SIG-M5 (cell line): ENCODE measurements at places on chromosomes 6 and 20.

- DNase-seq: no peak
Observed at GRCh38 chr20:90651-91050, 3.2 kb downstream of the DEFB125 start.

- DNase-seq: no peak
Observed at GRCh38 chr6:169450097-169450496, 196.5 kb upstream of the THBS2 start.

DNA sequence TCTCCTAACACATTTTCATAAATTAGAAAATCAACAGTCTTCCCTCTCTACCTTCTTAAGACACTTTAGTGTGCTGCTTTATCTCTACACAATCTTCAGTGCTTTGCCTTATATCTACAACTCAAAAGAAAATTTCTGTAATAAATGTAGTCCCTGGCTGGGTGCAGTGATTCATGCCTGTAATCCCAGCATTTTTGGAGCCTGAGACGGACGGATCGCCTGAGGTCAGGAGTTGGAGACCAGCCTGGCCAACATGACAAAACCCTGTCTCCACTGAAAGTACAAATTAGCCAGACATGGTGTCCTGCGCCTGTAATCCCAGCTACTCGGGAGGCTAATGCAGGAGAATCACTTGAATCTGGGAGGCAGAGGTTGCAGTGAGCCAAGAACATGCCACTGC is 9.7 kb upstream of the EDN1 start:
- no peak for DNase-seq

DNA sequence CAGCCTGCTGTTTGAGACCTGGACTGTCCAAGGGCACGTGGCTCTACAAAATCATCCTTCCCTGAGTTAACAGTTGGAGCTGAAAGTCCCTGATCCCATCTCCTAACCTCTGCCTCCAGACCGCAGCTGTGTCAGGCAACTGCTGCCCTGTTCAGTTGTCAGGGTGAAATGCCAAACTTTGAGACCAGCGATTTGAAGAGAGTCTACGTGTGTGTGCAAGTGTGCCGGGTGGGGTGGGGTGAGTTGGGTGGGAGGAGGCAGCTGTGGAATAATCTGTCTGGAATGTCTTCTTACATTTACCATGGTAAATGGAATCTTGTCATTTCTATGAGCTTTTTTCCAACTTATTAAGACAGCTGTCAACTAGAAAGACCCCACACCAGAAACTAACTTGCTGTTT is 81.0 kb upstream of the FAM8A1 start:
- no peak for DNase-seq

DNA sequence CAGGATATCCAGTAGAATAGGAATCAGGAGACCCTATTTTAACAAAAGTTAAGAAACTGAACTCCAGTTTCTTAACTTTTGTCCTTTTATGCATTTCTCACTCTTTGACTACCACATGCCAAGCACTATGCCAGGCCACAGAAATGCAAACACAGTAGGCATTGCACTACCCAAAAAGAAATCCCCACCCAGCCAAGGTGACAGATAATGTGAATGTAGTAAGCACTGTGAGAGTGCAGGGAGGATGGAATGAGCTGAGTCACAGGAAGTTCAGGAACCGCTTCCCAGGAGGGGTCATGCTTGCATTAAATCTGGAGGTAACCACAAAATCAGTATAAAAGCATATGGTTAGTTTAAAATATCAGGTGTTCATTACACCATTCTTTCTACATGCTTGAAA is 20.1 kb upstream of the FAM83C start:
- DNase-seq: no peak

DNA sequence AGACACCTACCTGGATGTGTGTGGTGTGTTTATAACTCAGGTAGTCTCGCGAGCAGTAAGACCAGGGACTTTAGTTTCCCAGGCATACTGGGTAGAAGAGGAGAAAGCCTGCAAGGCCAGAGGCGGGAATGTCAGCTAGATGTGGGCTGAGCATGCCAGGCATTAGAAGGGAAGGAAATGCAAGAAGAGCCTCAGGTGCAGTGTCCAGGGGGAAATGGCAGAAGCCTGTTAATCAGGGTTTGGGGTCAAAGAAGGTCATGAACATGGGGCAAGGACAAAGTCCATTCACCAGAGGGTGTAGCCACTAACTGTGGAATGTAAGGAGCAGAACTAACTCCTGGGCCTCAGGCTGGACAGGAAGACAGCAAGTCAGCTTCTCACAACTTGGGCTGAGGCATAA is 305.0 kb downstream of the SMOC2 start:
- no peak for DNase-seq

- DNase-seq: no peak
Observed at GRCh38 chr20:2004171-2004570, 10.3 kb upstream of the PDYN start.

GRCh38 chr6:6678185-6678671 is 89.7 kb downstream of the LY86 start:
- DNase-seq: no peak

DNA sequence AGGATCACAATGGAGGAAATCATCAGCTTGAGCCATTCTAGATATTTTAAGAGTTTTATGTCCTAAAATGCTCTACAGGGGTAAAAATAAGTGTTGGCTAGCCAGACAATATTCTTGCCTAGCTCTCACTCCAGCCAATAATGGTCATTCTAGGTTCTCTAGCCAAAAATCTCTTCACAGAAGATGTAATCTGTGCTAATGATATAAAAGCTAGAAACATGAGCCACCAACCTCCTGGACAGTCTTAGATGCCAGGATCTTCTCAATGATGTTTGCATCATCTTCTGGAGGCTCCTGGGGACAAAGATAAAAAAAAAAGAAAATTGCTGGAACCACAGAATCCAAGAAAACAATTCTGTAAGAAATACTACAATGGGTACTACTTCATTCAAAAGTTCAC is 119.1 kb downstream of the CHD6 start:
- DNase-seq: no peak

- DNase-seq: no peak
Observed at GRCh38 chr6:90082847-90083246, 188.6 kb downstream of the GJA10 start.

DNA sequence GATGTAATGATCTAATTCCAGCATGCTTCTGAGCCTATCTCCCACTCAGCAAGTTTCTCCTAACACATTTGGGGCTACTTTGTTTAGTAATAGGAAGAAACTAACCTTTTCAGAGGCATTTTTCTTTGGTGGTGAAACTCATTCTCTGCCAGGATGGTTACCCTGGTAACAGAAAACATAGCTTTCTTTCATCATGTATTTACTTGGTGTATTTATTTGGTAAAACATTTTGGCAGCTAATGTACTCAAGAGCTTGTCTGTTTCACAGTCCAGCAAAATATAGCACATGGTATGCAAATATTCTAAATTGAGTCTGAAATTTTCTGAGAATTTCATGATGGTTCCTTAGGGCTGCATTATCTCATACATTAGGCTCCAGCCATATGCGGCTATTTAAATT is 100.0 kb downstream of the SLC35B3 start:
- DNase-seq: no peak

DNA sequence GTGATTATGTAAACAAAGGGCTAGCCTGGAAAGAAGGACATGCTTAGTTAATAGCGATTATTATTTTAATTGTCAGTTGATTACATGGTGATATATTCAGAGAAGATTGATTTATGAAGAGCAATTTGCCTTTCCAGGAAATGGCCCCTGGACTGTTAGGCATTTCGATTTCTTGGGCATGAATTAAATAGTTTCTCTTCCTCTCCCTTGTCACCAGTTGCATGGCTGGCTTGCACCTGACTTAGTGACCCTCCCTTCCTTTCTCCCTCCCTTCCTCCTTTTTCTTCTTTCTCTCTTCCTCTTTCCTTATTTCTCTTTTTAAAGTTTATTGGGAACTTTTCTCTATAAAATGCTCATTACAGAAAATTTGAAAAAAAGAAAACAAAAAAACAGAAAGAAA is 235.4 kb downstream of the CDC5L start:
- DNase-seq: no peak

- DNase-seq: no peak
Observed at GRCh38 chr20:13613917-13614316, 24.8 kb downstream of the TASP1 start.

DNA sequence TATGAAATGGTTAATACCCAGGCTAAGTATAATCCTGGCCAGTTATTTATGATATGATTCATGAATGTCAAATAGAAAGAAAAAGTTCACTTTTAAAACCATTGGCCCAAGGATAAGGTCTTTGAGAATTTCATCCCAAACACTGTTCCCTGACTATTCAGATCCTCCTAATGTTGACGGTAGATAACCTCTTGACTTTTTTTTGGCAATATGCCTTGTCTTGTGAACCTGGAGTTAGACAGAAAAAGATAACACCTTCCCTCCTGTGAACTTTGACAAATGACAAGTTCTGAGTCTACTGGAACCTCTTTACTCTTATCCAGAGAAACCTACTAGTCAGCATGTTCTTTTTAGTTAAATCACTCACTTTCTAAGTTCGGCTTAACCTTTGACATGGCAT is 166.8 kb upstream of the PREP start:
- DNase-seq: no peak

DNA sequence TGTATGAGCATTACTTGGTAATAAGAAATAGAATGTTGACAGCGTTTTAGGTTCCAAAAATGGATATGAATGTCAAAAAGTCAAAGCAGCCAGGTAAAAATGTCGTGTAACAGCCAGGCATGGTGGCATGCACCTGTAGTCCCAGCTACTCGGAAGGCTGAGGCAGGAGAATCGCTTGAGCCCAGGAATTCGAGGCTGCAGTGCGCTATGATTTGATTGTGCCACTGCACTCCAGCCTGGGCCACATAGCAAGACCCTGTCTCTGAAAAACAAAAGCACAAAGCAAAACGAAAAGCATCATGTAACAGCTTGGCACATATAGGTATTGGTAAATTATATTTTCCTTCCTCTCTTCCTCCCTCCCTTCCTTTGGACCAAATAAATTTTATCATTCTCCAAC is 16.2 kb upstream of the FOXP4 start:
- DNase-seq: no peak

- DNase-seq: no peak
Observed at GRCh38 chr6:45302832-45303231, 25.3 kb upstream of the RUNX2 start.

- DNase-seq: no peak
Observed at GRCh38 chr20:45230631-45231030, 9.5 kb downstream of the SEMG2 start.

- DNase-seq: no peak
Observed at GRCh38 chr20:36030149-36030548, 61.8 kb downstream of the CNBD2 start.

- DNase-seq: no peak
Observed at GRCh38 chr6:113824866-113825265, 32.3 kb upstream of the MARCKS start.

DNA sequence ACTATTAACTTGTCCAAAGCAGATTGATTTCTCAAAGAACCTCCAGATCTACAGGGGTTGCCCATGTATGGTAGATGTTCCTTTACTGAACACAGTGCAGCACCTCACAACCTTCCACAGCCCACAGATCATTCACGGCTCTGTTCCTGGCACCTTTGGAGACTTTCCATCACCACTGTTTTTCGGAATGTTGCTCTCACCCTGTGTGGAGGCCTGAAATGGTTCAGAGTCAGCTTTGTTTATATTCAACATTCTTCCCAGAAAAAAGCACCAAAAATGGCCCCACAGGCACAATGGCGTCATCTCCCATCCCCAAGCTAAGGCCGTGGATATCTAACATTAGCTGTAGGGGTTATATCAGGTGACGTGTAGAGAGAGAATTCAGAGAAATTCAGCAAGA is 74.7 kb downstream of the DHX35 start:
- no peak for DNase-seq

- DNase-seq: no peak
Observed at GRCh38 chr6:10837009-10837621, 1.2 kb downstream of the MAK start.

DNA sequence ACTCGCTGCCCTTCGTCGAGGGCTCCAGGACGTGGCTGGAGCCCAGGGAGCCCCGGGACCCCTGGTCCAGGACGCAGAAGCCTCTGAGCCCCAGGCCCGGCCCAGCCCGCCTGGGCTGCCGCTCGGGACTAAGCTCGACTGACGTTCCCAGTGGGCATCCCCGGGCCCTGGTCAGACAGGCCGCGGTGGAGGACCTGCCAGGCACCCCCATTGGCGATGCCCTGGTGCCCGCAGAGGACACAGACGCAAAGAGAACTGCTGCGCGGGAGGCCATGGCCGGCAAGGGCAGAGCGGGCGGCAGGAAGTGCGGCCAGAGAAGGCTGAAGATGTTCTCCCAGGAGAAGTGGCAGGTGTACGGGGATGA is 28.9 kb downstream of the ZNF831 start:
- DNase-seq: no peak

- DNase-seq: no peak
Observed at GRCh38 chr6:160031871-160032270, 63.0 kb downstream of the IGF2R start.

GRCh38 chr6:29552512-29553051 is 7.0 kb downstream of the UBD start:
- DNase-seq: no peak

- no peak for DNase-seq
Observed at GRCh38 chr6:151060096-151060765, 179.5 kb upstream of the AKAP12 start.

DNA sequence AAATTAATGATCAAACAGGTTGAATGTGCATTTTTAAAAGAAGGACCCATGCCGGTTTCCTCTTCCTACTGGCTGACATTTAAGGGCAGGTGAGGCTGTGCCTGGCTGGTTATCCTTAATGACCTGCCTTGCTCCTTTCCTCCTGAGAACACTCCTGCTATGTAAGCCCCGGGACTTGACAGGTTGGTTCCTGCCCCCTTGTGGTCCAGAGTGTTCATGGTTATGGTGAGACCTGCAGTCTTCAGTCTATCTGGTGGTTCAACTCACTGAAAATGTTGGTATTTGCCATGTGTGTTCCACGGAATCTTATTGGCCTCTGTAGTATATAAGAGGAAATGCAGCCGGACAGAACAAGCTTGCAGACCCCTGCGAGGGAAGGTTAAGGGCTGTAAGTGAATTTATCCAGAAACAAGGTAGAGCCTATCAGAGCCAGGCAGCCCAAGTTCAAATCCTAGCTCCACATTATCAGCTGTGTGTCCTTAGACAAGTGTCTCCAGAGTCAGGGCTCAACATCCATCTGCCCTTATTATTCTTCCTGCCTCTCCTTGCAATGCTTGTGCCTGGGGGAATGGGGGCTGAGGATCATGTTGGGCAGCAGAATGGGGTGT is 5.2 kb upstream of the BPIFA3 start:
- no peak for DNase-seq

DNA sequence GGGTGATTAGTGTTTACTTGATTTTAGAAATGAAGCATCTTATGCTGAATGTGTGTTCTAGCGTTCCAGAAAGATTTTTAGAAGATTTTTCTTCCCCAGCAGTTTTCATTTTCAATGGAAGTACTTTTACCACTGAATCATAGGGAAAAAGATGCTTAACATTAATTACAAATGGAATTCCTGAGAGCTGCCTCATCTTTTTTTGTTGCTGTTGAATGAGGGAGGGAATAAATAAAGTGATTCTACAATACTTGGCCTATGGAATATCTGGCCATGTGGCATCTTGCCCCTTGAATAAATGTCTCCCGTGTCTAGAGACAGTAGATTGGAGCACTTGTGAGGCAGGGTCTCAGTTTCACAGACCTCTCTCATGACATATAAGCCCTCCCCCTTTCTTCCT is 44.1 kb upstream of the SLC22A1 start:
- DNase-seq: no peak

GRCh38 chr6:56434606-56435005 is 187.2 kb upstream of the COL21A1 start:
- no peak for DNase-seq

GRCh38 chr20:1370548-1371110 is 22.2 kb downstream of the FKBP1A start:
- DNase-seq: no peak

GRCh38 chr20:59015411-59015810 is 3.8 kb upstream of the TUBB1 start:
- no peak for DNase-seq
